Posterior vena cava (tissue), 2 donors: ENCODE measurements at places on chromosomes 2 and 18. TPM values are rescaled to one million over a fixed set of nuclear protein-coding genes. Genes with fewer than 3 reads are reported as not detected.
A peak's percentile ranks its signal among the peaks of the same experiment; 100 is the strongest.

DNA sequence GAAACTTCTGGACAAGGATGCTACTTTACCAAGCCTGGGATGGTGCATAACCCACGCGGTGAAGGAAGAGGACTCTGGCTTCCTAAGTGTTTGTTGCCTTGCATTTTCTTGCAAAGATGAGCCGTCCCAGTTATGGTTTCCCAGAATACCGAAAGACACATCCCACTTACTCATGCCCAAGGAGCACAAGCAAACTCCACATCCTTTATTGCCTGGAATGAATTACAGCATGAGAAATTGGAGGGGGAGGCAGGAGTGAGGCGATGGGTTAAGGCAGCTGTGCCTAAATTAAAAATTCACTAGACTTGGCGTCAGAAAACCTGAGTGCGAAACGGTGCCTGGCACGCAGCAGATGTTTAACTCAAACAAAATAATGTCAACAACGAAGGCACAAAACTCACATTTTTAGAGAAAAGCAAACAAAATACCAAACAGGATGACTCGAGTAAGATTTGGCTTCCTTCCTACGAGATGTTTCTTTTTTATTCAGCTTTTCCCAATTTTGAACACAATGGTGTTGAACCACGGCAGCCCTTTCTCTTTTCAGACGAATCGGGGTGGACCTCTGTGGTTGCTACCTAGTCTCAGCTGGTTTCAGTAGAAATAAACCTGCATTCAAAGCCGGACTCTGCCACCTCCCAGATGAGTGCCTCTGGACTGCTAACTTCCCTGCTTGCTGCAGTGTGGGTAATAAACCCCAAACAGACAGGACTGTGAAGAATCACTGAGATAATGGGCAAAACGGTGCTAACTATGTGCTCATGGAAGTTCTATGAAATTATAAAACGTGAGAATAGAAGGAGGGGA lies 100.3 kb upstream of the NCK2 start:
- no peak for DNase-seq

The LIMS4 gene
- total RNA-seq: 2.4 TPM

The DCDC2C gene
- not detected for total RNA-seq

GRCh38 chr2:96869281-96869821 lies 529 bp downstream of the SEMA4C start:
- DNase-seq: peak; percentile 94

GRCh38 chr2:174020926-174021662 lies 55.9 kb upstream of the SP3 start:
- no peak for DNase-seq
